ENCODE measurements at places on chromosomes 12 and 14.

DNA sequence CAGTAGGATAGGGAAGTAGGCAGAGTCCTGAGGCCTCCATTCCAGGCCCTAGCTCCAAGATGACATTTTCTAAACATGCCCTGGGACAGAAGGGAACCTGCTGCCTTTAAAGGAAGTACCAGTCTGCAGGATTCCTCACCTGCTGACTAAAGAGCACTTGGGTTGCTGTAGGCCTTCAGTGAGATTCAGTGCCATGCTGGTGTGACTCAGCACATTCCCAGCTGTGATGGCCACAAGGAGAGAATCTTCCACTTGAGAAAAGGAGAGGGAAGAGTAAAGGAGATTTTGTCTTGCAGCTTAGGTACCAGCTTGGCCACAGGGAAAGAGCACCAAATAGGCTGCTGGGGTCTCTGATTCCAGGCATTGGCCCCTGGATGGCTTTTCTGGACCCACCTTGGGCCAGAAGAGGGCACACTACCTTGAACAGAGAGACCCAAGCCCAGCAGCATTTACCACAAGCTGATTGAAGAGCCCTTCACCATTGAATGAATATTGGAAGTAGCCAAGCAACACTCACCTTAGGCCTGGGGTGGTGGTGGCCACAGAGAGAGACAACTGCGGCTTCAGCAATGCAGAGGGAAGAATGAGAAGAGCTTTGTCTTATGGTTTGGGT lies 498.3 kb downstream of the KCNH5 start:
- DNase-seq: no peak

DNA sequence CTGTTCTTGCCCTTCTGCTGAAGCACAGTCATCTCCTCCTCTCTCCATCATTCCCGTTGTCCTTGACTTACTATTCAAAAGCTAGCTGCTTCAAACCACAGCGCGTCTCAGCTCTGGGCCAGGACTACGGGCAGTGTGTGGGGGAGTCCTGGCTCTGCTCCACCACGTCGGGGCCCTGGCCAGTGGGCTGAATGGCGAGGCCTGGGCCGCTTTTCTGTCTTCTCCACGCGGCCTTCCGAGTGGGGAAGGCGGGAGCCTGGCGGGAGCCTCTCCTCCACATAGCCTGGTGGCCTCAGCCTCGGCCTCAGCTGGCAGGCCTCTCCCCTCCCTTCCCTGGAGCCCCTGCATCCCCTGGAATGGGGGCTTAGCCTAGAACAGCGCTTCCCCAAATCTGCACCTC lies 16.5 kb downstream of the ANKRD9 start:
- DNase-seq: no peak

DNA sequence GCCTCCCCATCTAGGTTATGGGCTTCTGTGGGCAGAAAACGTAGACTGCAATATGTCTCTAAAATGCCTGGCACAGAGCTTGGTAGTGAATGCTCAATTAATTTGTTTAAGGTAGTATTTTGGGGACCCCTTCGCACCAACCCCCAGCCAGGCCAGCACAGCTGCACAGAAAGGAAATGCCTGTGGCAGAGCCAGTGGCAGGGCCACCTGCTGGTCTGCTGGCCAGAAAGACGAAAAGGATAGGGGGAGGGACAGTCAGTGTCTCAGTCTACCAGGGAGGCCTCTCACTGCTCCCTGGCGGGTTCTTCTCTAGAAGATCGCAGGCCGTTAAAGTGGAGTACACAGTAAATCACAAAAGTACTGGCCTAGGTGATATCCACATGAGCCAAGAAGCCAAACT lies 3.5 kb downstream of the RAB15 start:
- DNase-seq: no peak

- DNase-seq: no peak
Measured at GRCh38 chr14:93049867-93050331, 65.8 kb downstream of the ITPK1 start.

DNA sequence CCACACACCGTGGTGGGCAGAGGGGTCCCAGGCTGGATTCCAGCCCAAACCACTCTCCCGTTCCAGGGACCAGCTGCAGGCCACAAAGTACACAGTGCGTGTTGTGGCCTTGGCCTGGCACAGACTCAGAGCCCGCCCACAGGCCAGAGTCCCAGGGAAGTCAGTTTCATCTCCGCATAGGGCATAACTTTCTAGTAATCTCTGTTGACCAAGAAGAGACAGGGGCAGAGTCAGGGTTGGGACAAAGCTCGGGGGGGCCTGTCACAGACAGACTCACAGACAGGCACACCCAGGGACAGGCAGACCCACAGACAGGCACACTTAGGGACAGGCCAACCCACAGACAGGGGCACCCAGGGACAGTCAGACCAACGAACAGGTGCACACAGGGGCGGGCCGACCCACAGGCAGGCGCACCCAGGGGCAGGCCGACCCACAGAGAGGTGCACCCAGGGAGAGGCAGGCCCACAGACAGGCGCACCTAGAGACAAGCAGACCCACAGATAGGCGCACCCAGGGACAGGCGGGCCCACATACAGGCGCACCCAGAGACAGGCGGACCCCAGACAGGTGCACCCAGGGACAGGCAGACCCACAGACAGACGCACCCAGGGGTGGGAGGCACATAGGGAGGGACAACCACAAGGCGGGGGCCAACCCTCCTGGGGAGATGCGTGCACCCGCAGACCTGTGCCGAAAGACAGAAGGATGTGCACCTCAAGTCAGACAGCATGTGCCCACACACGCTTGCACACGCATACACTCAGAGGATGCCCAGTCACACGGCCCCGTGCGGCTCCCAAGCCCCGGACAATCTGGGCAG lies 323.3 kb upstream of the RTL1 start:
- DNase-seq: no peak

DNA sequence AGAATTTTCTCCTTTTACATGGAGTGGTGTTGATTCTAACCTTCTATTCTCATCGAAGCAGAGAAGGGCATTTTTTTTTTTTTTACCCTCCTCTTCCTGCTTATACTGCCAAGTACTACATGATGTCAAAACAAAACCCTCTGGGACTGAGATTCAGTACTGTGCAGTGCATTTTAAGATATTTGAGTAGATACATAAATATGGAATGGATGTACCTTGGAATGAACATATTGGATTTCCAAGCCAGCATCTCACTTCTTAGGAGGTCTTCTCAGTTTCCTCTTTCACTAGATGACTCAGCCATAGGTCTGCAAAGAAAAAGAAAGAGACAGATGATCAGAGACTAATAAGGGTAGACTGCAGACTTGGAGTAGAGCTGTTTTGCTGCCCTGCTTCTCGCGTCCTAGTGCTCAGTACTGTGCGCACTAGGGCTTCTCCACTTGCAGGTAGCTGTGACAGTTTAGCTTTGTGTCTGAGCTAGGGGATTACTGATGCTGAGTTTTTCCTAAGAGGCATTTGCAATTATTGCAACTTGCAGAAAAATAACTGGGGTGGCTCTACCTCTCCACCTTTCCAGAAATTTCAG lies 20.4 kb downstream of the TPH2 start:
- DNase-seq: no peak

DNA sequence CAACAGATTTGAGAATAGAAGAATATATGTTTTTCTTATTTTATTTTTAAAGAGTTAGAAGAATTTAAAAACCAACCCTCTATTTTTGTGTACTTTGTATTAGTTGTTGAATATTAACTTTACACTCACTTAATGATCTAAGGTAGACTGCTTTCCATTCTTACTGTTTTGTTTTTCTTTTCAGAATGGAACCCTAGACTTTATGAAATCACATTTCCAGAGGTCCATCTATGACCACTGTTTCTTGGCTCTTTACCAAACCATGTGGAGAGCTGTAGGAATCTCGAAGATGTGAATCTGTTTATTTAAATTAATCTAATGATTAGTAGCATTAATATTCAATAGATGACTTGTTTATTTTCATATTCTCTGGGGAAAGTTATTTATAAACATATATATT lies 7.2 kb upstream of the PIK3C2G start:
- DNase-seq: no peak

DNA sequence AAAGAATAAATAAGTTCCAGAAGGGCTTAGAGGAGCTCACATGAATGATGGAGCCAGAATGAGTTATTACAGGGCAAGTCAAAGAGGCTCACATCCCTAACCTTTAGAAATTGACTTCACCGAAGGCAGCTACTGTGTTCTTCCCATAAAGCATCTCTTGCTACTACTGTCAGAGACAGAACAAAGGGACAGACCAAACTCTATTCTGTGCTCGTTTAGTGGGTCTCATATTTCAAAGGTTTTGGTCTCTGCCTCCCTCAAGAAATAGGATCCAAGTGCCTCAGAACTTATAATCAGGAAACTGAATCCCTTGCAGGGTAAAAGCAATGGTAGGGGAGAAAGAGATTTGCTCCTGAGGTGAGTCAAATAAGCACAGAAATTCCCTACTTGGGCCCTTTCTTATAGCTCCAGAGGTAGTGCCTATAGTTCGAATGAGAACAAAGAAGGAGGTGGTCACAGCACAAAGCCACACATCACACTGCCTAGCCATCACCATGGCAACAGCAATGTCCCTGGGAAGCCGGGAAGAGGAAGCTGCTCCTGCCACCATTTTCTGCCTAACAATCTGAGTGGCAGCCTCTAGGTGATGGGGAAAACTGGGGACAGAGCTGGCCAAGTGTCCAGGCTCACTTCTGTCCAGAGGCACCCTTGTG lies 294.9 kb downstream of the FOXN3 start:
- peak; percentile 63 for DNase-seq

DNA sequence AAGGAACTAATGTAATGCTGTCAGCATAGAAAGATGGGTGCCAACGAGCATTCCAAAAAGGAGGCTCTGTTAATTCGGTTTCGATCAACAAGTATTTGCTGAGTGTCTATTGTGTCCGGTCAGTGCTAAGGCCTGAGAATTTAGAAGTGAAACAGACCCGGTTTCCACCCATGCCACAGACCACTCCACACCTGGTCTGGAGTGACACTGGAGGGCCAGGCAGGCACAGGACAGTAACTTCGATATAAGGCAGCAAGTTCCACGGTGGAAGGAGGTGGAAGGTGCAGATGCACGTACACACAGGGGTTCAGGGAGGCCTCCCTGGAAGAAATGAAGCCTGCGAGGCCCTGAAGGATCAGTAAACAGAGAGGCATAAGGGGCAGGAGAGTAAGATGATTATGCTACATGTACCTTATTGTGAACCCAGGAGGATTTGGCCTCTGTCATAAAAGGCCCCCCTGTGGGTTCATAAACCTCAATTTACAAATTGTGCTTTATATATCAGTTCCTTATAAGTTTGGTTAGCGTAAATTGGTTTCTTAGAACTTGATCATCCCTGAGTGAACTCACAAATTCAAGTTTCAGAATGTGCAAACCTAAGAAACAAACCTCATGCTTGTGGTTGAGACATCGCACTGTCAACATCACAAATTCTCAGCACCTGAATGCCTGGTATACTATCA lies 25.9 kb downstream of the SSH1 start:
- no peak for DNase-seq

DNA sequence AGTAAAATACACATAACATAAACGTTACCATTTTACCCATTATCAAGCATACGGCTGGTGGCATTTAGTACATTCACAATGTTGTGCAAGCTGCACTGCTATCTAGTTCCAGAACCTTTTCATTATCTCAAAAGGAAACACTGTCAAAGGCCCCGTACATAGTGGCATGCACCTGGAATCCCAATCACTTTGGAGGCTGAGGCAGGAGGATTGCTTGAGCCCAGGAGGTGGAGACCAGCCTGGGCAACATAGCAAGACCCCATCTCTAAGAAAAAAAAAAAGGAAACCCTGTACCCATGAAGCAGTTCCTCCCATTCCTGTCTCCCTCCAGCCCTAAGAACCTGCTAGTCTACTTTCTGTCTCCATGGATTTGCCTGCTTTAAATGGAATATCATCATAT lies 7.4 kb upstream of the HVCN1 start:
- DNase-seq: no peak

DNA sequence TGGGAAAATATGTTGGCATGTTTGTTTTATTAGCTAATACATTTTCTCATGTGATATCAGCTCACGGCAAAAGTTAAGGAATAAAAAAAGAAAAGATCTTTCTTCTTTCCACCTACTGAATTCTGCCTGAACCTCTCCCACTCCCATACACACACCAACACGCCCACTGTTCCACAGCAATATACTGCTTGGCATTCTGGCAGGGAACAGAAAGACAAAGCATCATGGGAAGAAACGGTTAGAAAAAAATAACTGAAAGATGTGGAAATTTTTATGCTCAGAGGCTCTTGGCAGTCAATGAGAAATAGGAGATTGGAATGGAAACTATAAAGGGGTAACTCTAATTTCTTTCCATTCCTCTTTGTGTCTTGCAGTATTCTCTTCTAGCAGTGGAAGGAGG lies 268.5 kb downstream of the FOXG1 start:
- no peak for DNase-seq

DNA sequence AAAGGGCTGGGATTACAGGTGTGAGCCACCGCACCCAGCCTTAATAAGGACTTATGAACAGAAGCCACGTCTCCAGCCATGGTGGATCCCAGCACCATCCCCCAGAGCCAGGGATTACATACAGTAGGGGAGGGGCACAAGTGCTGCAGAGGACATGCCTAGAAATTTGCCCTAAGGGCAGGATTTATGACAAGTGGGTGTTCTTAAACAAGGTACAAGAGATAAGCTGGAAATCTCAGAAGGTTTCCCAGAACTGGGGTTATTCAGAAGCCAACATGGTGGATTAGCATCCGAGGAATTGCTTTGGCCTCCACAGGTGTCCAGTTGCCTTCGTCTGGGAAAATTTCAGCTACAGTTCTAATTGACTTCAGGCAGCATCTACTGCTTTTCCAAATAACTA lies 114.4 kb upstream of the EGLN3 start:
- DNase-seq: no peak

GRCh38 chr14:54829486-54830224 lies 73.0 kb downstream of the GCH1 start:
- no peak for DNase-seq

DNA sequence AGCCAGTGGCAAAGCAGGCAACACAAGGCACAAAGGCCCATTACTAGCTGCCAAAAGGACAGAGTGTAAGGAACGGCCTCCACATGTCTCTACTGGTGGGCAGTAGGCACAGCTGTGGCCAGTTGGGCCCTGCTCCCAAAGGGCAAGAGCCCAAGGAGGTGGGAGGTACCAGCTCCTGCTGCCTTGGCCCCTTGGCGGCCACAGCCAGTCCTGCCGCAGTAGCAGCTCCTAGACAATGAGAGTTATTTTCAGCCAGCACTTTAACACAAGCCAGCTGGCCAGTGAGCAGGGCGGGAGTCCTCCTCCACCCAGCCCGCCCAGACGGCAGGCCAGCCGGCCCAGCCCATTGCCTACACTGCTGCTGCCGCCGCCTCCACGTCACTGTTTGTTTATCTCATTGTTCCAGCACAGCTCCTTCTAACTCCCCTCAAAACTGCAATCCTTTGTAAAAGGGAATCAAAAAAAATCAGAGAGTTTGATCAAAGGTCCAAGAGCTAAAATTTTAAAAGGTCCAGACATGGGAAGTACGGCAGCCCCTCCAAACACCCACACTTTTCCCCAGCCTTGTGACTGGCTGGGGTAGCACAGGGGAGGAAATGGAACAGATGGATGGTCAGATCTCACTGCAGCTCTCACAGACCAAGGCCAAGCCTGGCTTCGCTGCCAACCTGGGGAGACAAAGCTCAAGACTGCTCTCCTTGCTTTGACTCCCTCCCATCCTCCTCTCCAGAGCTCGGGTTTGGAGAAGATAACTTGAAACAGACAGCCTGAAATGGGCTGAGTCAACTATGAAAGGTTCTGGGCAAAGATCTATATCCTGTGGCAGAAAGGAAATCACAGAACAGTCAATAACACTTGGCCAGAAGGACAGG lies 33.5 kb downstream of the FMNL3 start:
- peak; percentile 69 for DNase-seq

GRCh38 chr12:66423266-66423665 lies 121.0 kb downstream of the HELB start:
- DNase-seq: no peak

- no peak for DNase-seq
Measured at GRCh38 chr12:49627752-49628360, 4.5 kb downstream of the PRPF40B start.

All from NCI-H2107 (cell line).